ENCODE measurements at places on chromosomes 2 and 18. TPM values are rescaled to one million over a fixed set of nuclear protein-coding genes. Genes with fewer than 3 reads are reported as not detected.

Gene TMEFF2
- not detected for total RNA-seq

Gene RSAD2
- 1.6 TPM for total RNA-seq

Gene DSG3
- total RNA-seq = 775 TPM

GRCh38 chr2:227942021-227942420 lies 70.6 kb downstream of the DAW1 start:
- no peak for ATAC-seq

DNA sequence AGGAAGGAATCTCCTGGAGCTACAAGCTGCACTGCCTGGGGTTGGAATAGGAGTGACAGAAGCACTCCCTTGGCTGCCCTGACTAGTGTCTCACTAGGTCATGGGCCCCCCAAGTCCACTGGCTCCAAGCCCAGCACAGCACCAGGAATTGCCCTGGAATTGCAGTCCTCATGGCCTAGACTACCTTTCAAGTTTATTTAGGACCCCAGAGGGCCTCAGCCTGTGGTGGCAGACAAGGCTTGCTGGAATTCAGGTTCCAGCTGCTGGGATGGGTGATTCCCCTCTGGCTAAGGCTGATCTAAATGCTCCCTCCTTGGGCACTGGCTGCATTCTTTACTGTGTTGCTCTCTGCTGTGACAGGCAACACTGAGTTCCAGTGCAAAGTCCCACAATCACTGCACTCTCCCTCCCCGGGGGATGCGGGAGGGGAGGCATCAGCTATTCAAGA lies 14.0 kb downstream of the STRADB start:
- no peak for ATAC-seq

DNA sequence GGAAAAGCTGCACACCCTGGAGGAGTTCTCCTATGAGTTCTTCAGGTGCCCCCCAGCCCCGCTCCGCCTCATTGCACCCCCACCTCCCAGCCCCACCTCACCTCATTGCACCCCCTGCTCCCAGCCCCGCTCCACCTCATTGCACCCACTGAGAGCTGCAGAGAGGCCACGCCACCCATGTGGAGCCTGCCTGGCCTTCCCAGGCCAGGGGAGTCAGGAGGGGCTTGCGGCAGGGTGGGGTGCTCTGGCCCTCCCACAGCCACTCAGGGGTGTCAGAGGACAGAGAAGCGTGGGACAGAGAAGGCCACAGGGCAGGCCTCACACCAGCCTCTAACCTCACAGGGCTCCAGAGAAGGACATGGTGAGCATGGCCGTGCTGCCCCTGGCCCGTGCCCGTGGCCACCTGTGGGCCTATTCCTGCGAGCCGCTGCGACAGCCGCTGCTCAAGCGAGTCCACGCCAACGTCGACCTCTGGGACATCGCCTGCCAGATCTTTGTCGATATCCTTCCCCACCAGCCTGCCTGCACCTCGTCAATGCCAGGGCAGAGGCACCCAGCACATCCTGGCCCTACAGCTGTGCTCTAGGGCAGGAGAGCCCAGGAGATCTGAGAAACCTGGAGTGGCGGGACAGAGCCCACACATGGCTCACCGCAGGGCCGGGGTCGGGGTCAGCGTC lies 15.0 kb upstream of the GPR17 start:
- no peak for ATAC-seq

All from esophagus mucosa (tissue), 1 donor.